ENCODE measurements at places on chromosomes 7 and 10.

DNA sequence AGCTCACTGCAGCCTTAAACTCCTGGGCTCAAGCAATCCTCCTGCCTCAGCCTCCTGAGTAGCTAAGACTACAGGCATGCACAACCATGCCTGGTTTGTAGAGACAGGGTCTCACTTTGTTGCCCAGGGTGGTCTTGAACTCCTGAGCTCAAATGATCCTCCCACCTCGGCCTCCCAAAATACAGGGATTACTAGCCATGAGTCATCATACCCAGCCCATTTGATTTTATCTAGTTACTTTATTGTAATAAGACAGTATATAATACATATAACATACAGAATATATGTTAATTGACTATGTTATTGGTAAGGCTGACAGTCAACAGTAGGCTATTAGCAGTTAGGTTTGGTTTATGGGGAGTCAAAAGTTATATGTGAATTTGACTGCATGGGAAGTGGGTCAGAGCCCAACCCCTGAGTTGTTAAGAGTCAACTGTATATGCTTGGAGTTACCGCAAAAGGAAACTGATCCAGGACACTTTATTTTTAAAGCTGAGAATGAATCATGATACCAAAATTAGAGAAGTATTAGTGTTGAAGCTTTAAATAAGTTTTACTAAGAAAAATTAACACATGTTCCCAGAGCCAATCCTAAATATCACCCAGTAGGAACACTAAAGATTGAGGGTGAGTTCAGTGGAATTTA is 20.7 kb upstream of the KMT2E start:
- DNase-seq = no peak

- DNase-seq = peak; percentile 72
These were observed 962 bp upstream of the SLC26A4 start for GRCh38 chr7:107659666-107660065.

DNA sequence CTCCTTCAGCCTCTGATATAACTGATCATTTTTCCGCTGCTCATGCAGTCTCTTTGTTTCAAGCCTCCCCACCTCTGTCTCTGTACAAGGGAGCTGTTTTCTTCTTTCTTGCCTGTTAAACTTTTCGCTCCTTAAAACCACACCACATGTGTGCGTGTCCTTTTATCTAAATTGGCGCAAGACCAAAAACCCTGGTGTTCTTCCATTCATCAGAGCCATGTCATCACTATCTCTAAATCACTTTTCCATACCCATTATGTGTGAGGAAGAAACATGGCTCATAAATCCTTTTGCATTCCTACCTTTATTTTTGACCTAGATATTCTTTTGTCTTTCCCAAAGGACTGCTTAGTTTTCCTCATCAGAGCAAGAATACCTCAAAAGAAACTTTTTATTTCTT is 239.0 kb upstream of the IMMP2L start:
- DNase-seq = no peak

- DNase-seq = peak; percentile 64
These were observed 252.6 kb downstream of the CELF2 start for GRCh38 chr10:11270135-11270857.

DNA sequence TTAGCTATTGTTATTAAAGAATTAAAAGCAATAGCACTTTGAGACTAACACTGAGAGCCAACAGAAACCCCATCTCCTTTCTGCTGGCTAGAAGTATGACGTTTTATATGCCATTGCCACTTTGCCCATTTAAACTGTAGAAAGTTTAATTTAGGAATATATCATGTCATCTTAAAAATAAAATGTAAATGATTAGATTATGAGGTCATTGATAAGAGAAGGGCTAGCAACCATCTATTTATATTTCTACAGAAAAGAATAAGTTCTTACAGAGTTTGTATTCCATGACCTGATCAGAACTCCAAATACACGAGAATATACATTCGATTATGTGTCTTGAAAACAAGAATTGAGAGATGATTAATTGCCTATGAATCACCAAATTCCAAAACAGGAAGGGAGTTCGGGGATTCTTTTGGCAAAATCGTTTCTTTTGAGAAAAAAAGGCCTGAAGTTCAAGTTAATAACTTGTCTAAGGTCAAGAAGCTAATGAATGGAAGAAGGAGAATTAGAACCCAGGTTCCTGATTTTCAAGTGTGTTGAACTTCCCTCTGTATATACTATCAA is 227.0 kb downstream of the TRIL start:
- DNase-seq = no peak

- no peak for DNase-seq
These were observed 222.3 kb downstream of the KIF20B start for GRCh38 chr10:89923661-89924060.

- no peak for DNase-seq
These were observed 15.3 kb downstream of the SFRP4 start for GRCh38 chr7:37901236-37901827.

DNA sequence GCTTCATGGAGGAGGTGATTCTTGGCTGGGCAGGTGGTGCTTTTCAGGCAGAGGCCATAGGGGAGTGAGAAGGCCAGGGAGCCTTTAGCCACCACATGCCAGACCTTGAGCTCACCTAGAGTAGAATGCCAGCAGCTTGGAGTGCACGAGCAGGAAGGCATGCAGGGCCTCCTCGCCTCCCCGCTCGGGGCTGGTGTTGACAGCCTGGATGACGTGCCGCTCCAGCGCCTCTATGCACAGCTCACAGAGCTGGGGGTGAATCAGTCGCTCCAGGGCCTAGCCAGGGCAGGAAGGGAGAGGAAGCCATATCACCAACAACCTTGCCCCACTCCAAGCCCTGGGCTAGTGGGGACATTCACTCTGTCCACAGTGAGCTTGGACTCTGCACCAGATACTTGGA is 15.7 kb downstream of the HPS1 start:
- no peak for DNase-seq

DNA sequence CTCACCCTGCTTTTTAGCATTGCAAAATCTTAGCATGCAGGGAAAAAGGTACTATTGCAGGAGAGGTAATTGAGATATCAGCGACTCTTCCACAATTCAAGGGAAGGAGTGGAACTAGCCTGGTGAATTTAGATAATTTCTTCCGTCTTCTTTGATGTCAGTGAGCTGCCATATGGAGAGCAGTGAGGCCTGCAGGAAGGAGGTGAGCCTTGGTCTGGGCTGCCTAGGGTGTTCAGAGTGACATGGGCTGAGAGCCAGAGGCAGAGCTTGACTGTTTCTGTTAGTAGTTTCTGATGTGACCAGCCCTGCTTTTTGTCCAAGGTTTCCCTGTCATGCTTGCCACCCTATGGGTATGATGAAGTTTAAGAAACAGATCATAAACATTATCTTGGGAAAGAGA is 28.6 kb downstream of the KAT6B start:
- DNase-seq = no peak

DNA sequence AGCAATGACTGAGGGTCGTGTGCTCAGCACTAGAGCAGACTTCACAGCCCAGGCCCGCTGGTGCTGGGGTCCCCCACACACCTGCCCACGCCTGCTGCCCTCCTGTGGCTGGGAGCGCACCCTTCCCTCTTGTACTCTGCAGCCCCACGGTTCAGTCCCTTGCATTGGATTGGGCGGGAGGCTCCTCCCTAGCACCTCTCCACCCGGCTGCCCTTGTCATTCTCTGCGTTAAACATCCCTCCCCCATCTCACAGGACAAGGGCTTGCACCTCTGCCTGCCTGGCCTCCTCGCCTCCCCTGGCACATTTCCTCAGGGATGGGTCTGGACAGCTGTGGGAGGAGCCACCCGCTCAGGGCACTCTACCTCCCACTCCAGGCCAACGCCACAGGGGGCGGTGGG is 68.6 kb downstream of the ALOX5 start:
- no peak for DNase-seq

GRCh38 chr10:49552277-49552676 is 13.4 kb upstream of the ERCC6 start:
- no peak for DNase-seq

GRCh38 chr7:35694161-35694783 is 663 bp downstream of the HERPUD2 start:
- DNase-seq = no peak

DNA sequence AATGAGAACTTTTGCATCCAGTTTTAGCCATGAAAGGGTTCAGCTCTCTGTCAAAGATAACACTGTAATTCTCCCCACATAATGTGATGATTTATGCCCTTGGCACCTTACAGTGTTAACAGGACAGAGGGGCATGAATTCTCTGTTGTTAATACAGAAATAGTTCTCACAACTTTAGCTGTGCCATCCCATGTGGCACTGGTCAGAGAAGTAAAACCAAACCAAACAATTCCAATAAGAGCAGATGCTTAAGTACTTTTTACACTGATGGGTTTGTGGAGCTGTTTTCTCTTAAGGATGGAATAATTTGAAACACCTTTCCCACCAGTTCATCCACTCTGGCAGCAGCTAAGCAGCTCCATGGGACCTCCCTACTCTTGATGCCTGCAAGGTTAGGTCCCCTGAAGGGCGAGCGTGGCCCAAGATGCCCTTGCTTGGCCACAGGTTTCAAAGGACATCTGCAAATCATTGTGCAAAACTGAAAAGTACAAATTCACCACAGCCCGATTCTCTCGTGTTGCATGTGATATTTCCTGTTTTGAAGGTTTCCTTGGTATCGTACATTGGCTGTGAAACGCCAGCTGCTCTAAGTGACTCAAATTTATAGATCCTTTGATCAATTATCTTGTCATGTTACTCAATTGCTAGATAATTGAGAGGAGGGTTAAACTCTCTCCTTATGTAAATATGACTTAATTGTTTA is 82.5 kb upstream of the CREB5 start:
- DNase-seq = no peak

DNA sequence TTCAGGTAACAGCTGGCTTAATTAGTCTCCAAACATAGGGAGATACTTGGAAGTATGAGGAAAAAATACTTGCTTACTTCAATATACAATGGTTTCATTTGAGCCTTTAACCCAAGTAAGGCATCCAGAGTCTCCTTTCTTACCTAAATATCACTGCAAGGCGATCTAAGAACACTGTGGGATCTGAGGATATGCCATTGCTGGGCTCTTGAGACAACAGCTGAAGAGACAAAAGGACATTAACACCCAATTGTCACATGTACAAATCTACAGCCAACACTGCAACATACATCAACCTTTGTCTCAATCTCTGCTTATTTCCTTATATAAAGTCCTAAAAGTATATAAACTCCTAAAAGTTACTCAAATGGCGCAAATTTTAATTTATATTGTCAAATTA is 44.4 kb downstream of the IRF5 start:
- DNase-seq = no peak

- peak; percentile 61 for DNase-seq
These were observed 64.4 kb upstream of the AHR start for GRCh38 chr7:17234030-17234397.

- peak; percentile 47 for DNase-seq
These were observed 515 bp downstream of the GSDME start for GRCh38 chr7:24756545-24757352.

GRCh38 chr7:66575398-66575797 is 53.3 kb upstream of the KCTD7 start:
- no peak for DNase-seq

DNA sequence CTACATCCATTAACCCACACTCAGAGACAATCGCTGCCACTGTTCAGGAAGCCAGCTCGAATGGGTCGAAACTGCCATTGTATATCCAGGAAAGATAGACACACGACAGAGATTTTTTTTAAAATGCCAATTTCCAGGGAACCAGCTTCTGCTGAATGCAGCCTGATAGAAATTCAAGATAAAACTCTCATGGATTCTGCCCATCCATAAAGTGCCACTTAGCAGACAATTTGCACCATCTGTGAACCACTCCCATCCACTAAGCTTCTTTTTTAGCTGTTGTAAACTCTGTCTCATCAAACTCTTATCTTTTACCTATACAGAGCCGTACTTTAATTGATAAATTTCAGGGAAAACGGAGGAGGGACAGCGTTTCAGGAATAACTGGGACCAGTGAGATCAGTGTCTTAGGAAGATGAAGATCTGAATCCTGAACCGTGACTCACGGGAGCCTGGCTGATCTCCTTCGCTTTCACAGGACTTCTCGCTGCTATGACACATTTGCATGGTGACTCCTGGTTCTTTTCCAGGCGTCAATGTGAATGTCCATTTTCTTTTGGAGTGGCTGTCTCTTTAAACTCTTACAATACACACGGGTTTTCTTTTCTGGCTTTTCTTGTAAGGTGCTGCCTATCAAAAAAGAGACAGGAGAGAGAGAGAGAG is 103.4 kb downstream of the FAM204A start:
- DNase-seq = no peak

- peak; percentile 19 for DNase-seq
These were observed 42.9 kb upstream of the BHLHA15 start for GRCh38 chr7:98168181-98168903.

DNA sequence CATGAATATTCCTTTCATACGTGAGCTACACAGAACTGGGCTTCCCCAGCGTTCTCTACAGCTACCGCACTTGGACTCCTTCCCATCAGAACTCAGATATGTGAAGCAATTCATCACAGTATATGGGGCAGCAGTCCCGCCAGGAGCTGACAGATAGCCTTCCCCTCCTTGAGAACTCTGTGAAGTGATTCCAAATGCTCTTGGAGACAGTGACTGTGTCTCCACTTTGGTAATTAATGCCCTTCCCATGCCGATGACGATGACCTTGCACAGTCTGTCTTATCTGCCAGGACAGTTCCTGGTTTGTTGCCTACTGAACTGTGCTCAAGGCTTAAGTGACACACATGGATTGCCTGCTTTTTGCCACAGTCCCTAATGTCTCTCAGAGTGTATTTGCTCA is 75.0 kb upstream of the AFAP1L2 start:
- DNase-seq = no peak

GRCh38 chr10:551373-552252 is 137.9 kb downstream of the DIP2C start:
- DNase-seq = no peak

GRCh38 chr10:131009791-131010190 is 301.7 kb downstream of the TCERG1L start:
- DNase-seq = no peak

DNA sequence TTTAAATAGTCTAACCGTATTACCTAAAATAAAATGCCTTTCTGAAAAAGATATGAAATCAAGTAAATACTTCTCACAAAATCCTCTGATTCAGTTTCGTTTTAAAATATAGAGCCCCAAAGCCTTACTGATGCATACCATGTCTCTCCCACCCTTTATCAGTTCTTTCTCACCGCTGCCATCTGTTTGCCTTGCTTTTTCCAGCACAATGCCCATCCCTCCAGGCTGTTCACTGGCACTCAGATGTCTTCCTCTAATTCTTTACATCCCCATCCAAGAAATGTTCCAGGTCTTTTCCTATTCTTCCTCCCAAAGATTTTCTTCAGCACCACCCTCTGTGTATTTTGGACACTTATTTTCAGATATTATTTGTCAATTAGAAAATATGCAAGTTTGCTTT is 116.5 kb upstream of the LRRN3 start:
- no peak for DNase-seq

DNA sequence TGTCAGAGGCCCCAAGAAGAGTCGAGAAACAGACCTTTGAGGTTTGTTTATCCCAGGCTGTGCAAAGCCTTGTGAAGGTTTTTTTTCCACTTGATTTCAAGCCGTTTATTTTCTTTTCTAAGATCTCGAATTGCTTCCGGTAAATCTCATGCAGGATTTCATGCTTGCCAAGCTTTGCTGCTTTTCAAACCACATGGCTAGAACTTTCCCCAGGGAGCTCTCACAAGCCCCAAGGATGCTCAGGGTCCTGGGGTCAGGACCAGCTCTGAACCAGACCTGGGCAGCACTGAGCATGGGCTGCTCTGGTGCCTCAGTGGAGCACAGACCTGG is 48.0 kb upstream of the AQP1 start:
- no peak for DNase-seq

GRCh38 chr10:49115015-49115795 is at the start of gene VSTM4:
VSTM4 (minus strand) TSS chr10:49115522; CDS start chr10:49115485, 37 bp downstream.
- no peak for DNase-seq

- DNase-seq = no peak
These were observed 284.8 kb downstream of the SDK1 start for GRCh38 chr7:3585826-3586225.
